ENCODE measurements at places on chromosomes 12 and 14.

GRCh38 chr14:25520821-25521220 lies 470.9 kb upstream of the STXBP6 start:
- no peak for DNase-seq

GRCh38 chr12:131929581-131930456 lies 743 bp downstream of the PUS1 start:
- DNase-seq, result peak; percentile 38

GRCh38 chr12:780750-781379 lies 28.5 kb downstream of the WNK1 start:
- no peak for DNase-seq

DNA sequence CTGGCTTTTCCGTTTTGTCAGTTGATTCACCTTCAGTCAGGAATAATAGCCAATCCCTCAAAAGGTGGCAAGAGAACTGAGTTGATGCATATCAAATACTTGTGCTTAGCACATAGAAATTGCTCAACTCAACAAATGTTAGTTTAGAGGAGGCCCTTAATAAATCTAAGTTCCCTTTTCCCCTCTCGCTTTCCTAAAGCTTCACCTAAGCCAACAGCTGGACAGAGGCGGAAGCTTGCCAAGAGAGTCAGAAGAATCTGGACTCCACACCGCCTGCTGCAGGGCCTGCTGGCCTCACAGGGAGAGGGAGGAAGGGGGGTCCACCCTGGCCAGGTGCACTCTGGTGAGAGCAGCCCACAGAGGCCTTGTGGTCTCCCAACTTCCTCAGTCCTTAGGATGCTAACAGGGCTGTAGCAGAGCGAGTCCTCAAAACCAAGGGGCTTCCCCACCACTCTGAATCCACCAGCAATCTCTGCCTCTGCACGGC lies 213.1 kb downstream of the CHST11 start:
- peak; percentile 5 for DNase-seq

DNA sequence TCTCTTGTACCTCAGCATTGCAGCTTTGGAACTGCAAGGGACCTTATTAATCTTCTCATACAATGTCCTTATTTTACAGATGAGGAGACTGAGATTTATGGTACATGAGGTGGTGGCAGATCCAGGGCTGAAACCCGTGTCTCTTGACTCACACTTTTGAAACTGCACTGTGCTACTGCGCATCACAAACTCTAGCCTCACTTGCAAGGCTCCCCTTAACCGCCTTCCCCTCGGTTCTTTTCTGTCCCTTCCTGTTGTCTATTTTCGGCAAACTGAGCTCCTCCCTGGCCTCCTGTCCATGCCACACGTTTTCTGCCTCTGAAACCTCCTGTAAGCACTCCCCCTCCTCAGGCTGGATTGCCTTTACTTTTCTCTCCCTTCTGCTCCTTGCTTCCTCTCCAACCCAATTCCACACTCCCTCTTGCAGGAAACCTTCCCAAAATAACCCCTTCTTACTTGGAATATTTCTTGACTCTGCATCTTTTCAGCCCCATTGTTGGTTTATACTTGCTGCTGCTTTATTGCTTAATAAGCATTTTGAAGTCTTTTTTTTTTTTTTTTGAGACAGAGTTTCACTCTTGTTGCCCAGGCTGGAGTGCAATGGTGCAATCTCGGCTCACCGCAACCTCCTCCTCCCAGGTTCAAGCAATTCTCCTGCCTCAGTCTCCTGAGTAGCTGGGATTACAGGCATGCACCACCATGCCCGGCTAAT lies 72.4 kb upstream of the CISTR start:
- no peak for DNase-seq

GRCh38 chr14:54329082-54329695 lies 67.6 kb upstream of the CDKN3 start:
- DNase-seq, result peak; percentile 5

GRCh38 chr14:42488965-42489364 lies 882.3 kb downstream of the LRFN5 start:
- DNase-seq, result no peak

DNA sequence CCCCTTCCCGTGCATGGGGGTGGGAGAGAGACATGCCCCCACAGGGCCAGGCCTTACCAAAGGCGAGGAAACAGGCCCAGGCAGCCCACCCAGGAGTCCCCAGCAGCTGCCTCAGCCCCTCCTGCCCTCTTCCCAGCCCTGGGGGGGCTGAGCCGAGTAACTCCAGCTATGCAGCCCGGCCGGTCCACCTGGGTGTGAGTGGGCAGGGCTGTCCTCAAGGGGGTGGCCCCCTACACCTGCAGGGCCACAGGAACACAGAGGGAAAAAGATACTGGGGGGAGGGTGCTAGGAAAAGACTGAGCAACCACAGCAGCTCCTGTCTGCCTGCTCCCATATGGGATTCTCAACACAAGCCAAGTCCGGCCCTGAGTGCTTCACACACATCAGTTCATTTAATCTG lies 7.6 kb downstream of the FIGNL2 start:
- DNase-seq, result no peak

GRCh38 chr12:77429426-77429825 lies 364.1 kb upstream of the E2F7 start:
- DNase-seq, result no peak

DNA sequence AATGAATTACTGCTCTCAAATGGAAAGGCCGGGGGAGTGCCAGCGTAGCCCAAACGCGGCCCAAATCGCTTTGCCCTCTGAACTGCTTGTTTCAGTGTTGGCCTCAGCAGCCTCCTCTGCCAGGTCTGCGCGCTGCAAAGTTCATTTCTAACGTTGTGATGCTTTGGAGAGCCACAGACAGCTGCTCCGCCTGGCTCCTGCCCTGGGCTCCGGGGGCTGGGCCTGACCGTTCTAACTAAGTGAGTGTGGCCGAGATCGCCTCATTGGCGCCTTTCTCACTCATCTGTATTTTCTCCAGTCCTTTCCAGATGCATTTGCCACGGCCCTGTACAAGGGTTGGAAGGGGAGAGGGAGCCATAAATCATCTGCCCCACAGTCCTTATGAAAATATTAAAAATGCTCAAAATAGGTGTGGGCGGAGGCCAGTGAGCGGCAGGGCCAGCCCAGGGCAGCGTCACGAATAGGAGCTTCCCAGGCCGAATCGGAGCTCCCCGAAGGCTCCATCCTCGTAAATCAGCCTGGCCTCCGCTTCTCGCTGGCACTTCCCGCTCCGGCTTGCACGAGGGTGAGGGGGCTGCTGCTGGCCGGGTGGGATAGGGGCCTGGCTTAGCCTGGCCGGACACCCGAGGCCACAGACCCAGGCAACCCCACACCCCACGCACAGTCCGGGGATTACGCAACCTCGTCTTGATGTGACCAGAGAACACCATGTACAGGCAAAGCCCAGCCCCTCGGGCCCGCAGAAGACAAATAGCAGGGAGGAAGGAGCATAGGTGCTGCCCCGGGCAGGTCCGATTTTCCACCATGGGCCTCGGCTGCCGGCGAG lies 196.6 kb upstream of the DIO3 start:
- DNase-seq, result no peak

GRCh38 chr12:29742646-29743045 lies 41.1 kb downstream of the TMTC1 start:
- no peak for DNase-seq

- no peak for DNase-seq
Observed at GRCh38 chr14:101033446-101034165, 130.1 kb upstream of the RTL1 start.

GRCh38 chr12:27645671-27646070 lies 50.6 kb upstream of the REP15 start:
- no peak for DNase-seq

- DNase-seq, result no peak
Observed at GRCh38 chr12:108310489-108310888, 28.6 kb downstream of the CMKLR1 start.

DNA sequence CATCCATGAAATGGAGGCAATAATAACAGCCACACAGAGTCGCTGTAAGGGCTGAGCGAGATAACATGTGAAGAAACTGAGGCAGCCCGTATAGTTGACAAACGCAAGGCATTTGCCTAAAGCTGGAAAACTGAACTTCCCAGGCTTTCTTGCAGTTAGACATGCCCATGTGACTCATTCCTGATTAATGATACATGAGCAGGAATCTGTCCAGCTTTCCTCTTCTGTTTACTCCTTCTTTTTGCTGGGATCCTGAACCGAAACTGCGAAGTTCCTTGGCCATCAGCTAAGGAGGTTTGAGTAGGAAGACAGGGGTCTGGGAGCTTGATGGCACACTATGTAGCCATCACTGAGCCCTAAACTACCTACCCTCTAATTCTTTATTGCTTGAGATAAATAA lies 52.2 kb downstream of the ST8SIA1 start:
- no peak for DNase-seq

- DNase-seq, result peak; percentile 23
Observed at GRCh38 chr12:6603095-6603567, 4.0 kb downstream of the CHD4 start.

GRCh38 chr14:54856152-54856551 lies 46.5 kb downstream of the GCH1 start:
- DNase-seq, result no peak

DNA sequence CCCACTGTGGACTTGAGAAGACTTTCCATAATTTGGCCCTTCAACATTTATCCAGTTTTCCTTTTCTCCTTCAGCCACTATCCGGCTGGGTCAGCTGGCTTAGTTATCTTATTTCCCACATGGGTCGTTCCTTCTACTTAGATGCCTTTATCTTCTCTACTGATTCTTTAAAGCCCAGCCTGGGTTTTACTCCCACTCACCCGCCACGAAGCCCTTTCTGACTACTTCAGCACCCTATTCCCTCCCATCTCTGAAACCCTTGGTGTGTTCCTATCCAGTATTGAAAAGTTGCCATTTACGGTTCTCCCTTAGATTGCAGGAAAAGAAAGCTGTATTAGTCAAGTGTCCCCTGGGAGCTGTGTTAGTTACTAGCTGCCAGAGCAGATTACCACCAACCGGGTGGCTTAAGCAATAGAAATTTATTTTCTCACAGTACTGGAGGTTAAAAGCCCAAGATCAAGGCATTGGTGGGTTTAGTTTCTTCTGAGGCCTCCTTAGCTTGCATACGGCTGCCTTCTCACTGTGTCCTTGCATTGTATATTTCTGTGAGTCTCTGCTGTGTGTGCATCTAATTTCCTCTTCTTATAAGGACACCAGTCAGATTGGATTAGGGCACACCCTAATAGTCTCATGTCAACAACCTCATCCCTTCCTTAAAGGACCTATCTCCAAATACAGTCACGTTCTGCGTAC lies 105.5 kb downstream of the GPATCH2L start:
- DNase-seq, result no peak

DNA sequence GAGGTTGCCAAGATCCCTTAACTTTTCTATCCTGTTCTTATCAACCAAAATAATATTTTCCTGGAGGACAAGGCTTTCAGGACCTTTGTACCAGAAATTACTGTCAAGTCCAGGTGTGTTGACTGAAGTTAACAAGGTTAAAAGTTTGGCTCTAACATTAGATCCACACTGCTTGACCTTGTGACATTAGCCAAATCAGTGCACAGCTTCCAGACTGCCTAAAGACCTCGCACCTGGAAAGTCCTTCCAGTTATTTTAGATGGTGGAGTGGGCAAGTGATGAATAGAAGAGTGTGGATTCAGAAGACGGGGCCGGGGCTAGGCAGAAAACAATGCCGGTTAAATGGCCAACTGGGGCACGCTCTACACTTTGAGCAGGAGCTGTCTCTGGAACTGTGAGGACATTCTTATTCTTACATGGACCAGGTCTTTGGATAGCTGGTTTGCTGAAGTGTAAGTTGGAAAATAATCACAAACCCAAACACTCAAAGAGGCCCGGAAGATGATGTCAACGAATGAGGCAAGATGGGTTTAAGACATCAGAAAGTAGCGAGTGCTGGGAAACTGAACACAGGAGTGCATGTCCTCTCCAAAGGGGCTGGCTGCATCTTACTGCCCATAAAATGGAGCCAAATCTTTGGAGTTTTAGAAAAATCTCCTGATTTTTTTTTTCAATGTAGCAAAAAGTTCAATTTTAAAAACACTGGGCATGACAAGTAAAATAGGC lies 56.3 kb downstream of the NIN start:
- no peak for DNase-seq

GRCh38 chr12:112178796-112179195 lies 53.4 kb downstream of the TRAFD1 start:
- no peak for DNase-seq

GRCh38 chr12:127108360-127109215 lies 1158.4 kb upstream of the TMEM132C start:
- peak; percentile 49 for DNase-seq

GRCh38 chr14:100104523-100105300 lies 39.5 kb downstream of the EVL start:
- no peak for DNase-seq

DNA sequence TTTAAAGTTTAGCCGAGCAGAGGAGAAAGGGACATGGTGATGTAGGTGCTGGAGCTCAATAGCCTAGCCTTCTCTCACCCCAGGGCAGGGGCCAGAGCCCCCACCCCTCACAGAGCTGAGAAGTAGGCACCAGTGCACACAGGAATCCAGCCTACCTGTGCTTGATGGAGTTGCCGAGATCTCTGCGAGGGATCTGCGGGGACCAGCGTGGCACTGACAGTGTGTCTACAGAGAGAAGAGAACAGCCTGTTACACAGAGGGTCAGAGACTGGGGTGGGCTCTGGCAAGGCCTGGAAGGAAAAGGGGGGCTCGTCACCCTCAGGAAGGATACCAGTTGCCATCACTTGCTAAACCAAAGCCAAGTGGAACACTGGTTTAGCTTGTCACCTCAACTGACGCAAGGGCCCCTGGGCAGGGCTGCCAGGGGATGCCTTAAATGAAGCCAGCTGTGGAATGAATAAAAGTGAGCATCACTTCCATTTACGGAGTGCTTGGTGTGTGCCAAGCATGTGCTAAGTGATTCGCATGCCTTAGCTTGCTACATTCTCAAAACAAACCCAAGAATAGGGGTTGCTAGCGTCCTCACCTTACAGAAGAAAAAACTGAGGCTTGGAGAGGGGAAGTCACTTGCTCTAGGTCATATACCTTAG lies 220.8 kb upstream of the NOS1 start:
- DNase-seq, result no peak

DNA sequence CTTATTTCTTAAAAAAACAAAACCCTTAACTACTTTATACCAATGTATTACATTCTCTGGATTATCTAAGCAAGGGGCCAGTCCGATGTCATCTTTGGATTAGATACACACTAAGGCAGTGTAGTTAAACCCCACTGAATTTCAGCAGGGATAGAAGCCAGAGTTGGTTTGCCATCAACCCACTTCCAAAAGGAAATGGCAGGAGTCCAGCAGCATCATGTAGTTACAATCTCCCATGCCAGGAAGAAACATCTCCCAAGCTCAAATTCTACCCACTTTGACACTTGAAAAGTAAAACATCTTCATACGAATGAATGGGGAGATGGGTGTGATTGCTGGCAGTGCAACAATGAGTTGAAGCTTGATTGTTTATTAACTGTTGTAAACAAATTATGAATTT lies 203.5 kb upstream of the PLXNC1 start:
- DNase-seq, result no peak

- no peak for DNase-seq
Observed at GRCh38 chr12:127411166-127411915, 855.6 kb upstream of the TMEM132C start.

- DNase-seq, result no peak
Observed at GRCh38 chr12:20493934-20494333, 125.6 kb downstream of the PDE3A start.
